ENCODE measurements at places on chromosomes 12 and 14.

DNA sequence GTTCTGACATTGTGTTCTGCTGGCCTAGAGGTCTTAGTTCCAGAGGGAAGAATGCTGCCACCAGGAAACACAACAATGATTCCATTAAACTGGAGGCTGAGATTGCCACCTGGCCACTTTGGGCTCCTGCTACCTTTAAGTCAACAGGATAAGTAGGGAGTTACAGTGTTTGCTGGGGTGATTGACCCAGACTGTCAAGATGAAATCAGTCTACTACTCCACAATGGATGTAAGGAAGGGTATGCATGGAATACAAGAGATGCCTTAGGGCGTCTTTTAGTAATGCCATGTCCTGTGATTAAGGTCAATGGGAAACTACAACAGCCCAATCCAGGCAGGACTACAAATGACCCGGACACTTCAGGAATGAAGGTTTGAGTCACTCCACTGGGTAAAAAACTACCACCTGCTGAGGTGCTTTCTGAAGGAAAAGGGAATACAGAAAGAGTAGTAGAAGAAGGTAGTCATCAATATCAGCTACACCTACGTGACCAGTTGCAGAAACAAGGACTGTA, 852.6 kb downstream of the LRFN5 start:
- no peak for DNase-seq

GRCh38 chr14:30906752-30907658, 32.6 kb downstream of the COCH start:
- peak; percentile 7 for DNase-seq

DNA sequence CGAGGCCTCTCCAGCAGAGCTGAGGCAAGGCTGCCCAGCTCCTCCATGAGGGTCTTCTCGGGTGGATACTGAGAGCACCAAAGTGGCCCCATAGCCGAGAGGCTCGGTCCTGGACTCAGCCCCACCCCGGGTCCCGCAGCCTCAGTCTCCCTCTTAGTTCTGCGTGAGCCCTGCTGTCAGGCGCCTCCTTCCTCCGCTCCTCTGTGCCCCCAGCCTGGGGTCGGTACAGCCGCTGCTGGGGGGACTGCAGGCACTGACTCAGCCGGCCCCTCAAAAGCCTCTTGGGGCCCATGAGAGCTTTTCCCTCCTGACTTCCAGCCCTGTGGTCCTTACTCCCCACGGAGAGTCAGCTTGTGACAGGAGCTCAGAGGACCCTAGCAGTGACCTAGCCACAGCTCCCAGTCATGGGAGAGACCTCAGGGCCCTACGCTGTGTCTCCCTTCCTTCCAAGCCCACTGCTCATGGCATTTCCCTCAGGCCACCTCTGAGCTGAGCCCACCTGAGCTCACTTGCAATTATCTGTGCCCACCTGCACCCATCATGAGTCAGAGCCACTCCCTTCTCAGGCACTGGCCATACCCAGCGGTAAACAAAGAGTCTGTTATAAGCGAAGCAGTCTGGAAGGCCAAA, 295.0 kb upstream of the RTL1 start:
- DNase-seq = no peak

DNA sequence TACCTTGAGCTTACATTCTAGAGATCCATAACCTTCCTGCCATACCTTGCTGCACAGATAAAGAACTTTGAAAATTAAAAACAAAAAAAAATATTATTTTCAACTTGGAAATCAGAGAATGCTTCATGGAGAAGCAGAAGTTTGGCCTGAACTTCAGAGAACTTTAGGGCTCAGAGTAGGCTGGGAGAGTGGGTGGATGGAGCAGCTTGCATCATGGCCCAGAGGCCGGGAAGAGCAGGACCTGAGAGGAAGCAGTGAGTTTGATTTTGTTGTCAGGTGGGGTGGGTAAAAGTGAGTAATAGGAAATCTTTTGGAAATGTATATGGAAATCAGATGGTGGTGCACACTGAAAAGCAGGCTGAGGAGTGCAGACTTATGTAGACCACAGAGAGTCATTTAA, 228.5 kb upstream of the KRR1 start:
- DNase-seq = no peak

- no peak for DNase-seq
Measured at GRCh38 chr14:100406505-100407131, 83.5 kb downstream of the SLC25A47 start.

GRCh38 chr12:615620-616019, 47.6 kb downstream of the NINJ2 start:
- DNase-seq = no peak

- no peak for DNase-seq
Measured at GRCh38 chr12:24360907-24361306, 411.4 kb upstream of the SOX5 start.

GRCh38 chr14:51401756-51402155, 161.7 kb downstream of the TMX1 start:
- DNase-seq = no peak

DNA sequence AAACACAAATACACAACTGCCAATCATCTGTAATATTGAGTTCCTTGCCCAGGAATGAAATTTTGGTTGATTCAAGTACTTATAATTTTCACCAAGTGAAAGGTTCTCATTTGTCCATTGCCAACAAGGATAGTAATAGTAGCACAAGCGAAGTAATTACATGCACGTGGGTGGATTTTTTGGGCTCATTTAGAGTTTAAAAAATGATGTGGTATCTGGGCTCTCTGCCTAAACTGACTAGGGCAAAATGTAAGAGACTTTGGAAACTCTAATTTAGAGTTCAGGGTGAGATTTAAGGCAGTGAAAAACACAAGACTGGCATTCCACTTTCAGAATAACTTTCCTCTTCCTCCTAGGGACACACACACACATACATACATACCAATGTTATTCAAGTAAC, 111.7 kb downstream of the MYRFL start:
- DNase-seq = peak; percentile 12

- DNase-seq = no peak
Measured at GRCh38 chr12:79929065-79929464, 5.8 kb downstream of the PPP1R12A start.

- peak; percentile 16 for DNase-seq
Measured at GRCh38 chr14:97219431-97220017, 422.3 kb downstream of the VRK1 start.

DNA sequence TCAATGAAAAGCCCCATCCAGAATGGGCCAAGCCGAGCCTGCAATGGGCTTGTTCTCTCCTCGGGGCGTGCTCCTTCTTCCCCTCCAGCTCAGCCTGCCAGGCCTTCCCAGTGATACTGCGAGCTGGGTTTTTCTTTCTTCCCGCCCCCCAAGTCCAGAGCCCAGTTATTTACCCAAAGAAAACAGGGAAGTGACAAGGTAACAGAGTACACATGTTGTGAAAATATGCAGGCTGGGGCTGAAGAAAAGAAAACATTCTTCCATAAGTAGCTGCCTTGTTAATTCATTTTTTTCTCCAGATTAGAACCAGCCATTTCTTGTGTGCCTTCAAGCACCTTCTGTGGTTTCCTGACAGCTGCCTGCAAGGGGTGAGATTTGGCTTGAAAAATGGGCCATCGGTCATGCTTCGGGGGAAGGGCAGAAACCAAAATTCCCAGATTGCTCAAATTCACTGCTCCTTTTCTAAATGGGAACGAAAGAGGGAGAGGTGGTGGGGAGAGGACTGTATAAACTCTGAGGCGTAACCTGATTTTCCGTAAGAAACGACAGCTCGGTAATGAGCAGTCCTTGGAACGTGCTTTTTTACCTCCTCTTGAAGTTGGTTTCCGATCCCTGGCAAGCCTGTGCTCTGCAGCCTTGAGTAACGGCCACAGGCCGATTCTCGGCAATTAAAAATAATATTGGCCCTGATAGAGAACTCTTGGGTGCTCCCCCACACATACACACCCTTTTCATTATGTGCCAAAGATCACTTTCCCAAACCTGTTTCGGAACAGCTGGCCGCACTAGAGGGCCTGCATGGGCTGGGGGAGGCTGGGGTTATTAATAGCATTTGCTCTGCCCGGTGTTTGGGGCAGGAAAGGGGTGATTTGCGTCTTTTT, 229.4 kb downstream of the ZFP36L1 start:
- DNase-seq = no peak

GRCh38 chr14:23062002-23062401, 4.7 kb upstream of the CDH24 start:
- peak; percentile 82 for DNase-seq

GRCh38 chr14:31886156-31886835, 190.8 kb upstream of the ARHGAP5 start:
- no peak for DNase-seq

- DNase-seq = no peak
Measured at GRCh38 chr12:40788276-40788675, 96.0 kb downstream of the CNTN1 start.

- DNase-seq = peak; percentile 68
Measured at GRCh38 chr12:106131676-106132075, 7.1 kb downstream of the NUAK1 start.

- DNase-seq = peak; percentile 22
Measured at GRCh38 chr12:112386726-112387125, 4.5 kb upstream of the HECTD4 start.

DNA sequence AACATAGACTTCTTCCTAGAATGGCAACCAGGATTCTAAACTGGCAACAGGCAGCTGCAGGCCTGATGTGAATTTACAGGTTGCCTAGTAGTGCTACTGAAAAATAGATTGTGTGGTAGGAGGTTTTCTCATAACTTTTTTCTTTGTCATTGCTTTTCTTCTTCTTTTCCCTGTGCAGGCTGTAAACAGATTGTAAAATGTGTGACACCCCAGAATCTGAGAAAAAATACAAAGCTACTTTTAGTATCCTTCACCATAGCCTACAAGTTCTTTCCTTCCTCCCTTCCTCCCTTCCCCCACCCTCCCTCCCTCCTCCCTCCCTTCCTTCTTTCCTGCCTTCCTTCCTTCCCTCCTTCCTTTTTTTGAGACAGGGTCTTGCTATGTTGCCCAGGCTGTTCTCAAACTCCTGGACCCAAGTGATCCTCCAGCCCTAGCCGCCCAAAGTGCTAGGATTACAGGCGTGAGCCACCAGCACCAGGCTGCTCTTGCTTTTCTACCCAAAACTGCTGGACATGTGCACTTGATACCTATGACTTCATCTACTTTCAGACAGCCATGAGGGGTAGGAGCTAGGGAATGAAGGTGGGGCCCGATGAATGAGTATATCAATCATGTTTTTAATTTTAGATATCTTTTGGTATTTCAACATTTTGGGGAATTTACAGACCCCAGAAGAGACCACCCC, 114.2 kb upstream of the EEA1 start:
- no peak for DNase-seq

DNA sequence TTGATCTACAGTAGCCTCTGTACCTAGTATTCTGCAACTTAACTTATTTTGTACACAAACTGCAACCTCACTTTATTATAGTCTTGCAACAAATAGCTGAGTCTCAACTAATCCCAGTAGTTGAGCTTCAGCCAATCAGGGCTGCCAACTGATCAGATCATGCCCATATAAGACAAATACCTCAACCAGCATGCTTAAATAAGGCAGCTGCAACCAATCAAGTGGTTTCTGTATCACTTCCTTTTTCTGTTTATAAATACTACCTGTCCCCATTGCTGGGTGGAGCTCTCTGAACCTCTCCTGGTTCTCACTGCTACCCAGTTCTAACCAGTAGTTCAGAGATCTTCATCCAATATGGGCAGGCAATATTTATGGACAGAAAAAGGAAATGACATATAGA, 248.5 kb upstream of the FBXO33 start:
- DNase-seq = no peak

- DNase-seq = no peak
Measured at GRCh38 chr12:115984616-115985015, 292.9 kb downstream of the MED13L start.

- peak; percentile 95 for DNase-seq
Measured at GRCh38 chr12:109461846-109462756, 15.0 kb downstream of the KCTD10 start.

DNA sequence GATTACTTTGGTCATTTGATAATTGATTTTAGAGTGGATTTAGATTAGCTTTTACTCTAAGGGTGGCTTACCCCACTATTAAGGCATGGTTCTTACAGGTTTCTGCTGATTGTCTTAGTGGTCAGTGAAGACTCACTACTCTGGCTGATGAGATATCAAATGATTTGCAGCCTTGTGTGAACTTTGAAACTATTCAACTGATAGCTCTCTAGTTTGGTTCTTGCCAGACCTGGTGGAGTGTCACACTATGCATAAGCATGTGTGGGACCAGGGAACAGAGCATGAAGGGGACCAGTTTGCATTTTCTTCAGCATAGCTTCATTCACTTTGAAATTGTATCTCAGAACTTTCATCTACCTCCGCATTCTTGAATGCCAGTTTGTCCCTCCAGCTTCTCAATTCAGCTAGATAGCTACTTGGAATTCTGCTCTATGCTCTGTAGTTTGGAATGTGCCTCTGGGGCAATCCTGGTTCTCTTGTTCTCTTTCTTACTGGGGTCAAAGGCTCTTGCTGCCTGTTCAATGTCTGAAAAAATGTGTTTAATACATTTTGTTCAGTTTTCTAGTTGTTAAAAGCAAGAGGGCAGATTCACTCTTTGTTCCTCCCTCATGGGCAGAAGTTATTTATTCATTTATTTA, 12.7 kb downstream of the SCYL2 start:
- DNase-seq = no peak

DNA sequence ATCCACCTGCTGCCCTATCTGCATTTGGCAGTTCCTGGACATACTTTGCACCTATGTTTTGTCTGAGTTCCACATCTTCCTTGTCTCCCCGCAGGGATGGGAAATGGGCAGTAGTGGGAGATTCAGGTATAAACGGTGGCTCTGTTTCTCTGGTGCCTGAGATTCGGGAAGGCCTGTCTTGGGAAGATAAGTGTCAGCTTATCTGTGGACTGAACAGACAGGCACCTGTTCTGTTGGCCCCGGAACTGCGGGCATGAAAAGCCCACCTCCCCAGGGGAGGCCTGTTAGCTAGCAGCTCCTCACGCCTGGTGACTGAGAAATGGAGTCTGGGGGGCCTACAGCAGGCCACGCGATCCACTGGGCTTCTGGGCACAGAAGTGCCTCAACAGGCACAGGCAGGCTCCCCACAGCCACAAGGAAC, 5.8 kb downstream of the PHB2 start:
- no peak for DNase-seq

GRCh38 chr14:78576437-78577166, 406.4 kb downstream of the NRXN3 start:
- no peak for DNase-seq

GRCh38 chr12:2669560-2669959, 125.2 kb upstream of the FKBP4 start:
- DNase-seq = no peak

- DNase-seq = no peak
Measured at GRCh38 chr12:48086327-48086726, 19.6 kb downstream of the SENP1 start.

GRCh38 chr12:128339126-128339520, 72.2 kb downstream of the TMEM132C start:
- DNase-seq = no peak

GRCh38 chr14:91416744-91417119, 888 bp downstream of the CCDC88C start:
- DNase-seq = no peak

GRCh38 chr14:90692061-90692460, 124.2 kb downstream of the TTC7B start:
- no peak for DNase-seq

DNA sequence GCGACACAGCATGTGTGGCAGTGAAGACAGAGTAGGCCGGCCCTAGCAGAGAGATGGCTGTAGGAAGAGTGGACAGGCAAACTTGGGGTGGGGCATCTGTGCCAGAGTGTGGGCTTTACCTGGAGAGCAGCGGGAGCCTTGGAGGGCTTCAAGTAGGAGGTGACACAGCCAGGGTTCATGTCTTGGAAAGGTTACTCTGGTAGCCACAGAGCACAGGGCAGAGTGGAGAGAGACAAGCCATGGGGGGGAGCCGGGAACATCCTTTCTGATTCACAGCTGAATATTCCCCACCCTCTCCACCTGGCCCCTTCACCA, 53.5 kb upstream of the DIO3 start:
- DNase-seq = no peak

Data from GM03348 (cell line).